ENCODE measurements at places on chromosomes 7 and 10.
A peak's percentile ranks its signal among the peaks of the same experiment; 100 is the strongest.

DNA sequence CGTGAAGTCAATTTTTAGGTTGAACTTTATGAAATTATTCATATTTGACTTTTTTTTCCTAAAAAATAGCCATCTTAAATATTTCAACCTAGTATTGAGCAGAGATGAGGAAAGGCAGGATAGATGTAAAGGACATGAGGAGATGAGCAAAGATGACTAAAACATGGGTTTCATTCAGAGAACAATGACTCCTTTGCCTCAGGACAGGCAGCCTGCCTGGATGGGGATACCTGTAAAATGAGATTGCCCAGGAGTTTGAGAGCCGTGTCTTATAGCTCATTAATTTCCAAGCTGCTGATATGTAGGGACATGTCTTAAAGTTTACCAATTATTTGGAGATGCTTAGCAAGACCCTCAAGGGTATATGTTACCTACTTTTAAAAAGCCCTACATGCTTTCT, 243.8 kb upstream of the MDFIC start:
- no peak for DNase-seq

DNA sequence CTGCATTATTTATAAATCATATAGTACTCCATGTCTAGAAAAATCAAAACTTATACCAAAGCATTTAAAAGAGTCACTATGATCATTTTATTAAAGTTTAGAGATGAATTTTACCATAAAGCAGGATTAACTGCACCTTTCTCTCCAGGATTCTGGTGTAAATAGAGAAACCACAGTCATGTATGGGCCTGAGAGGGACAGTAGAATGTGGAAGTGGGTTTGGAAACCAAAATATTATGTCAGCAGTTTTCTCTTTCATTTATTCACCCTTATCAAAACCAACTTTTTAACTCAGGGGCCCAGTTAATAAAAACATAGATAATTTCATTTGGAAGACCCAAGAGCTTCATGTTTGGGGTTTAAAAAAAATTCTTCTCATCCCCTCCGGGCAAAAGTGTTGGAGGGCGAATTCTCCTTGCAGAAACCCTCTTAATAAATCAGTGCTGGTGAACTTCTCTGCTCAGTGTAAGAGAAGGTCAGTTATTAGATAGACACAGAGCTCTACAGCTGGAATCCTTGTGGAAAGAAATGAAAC, 266.2 kb downstream of the CREB5 start:
- DNase-seq, result no peak

DNA sequence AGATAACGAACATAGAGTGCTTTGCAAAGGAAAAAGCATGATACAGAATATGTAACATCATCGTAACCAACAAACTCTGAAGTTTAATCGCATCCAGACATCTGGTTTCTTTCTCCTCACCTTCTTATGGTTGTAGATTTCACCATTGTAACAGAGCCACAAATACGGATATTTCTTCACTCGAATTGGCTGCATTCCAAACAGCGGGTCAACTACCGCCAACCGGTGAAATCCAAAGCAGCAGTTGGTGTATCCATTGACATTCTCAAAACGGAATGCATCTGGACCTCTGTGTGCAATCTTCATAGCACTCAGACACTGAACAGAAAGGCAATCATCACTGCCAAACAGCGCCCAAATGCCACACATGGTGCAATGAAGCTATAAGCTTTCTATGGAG, 3.4 kb downstream of the ASNS start:
- DNase-seq, result no peak

- no peak for DNase-seq
Observed at GRCh38 chr10:45419676-45420025, 45.6 kb downstream of the ALOX5 start.

GRCh38 chr10:119373294-119374102, 166.1 kb downstream of the GRK5 start:
- DNase-seq, result no peak

DNA sequence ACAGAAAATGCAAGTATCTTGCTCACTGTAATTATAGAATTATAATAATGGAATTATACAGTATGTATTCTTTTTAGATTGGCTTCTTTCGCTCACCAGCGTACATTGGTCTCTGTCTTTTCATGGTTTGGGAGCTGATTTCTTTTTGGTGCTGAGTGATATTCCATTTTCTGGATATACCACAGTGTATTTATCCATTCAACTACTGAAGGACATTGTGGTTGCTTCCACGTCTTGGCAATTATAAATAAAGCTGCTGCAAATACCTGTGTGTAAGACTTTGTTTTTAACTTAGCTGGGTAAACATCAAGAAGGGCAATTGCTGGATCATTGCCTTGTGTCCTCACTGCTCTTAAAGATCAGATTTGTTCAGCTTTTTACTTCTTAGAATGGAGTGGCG, 55.3 kb downstream of the SEPTIN7 start:
- no peak for DNase-seq

DNA sequence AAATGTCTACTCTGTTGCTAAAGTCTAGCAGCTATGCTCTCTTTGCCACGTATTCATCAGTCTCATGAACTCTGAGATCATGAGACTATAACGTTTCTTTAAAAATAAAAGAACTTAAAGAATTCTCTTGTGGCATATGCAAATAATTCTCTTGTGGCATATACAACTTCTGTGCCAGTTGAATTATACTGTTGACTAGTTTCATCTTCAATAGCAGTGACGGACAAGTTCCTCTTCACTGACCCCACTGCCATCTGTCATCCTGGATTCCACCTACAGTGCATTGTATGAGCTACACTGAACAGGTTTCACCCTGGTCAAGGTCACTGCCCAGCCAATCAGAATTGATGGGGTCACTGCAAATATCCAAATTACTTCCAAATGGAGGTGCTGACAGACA, 88.2 kb downstream of the CD36 start:
- no peak for DNase-seq

DNA sequence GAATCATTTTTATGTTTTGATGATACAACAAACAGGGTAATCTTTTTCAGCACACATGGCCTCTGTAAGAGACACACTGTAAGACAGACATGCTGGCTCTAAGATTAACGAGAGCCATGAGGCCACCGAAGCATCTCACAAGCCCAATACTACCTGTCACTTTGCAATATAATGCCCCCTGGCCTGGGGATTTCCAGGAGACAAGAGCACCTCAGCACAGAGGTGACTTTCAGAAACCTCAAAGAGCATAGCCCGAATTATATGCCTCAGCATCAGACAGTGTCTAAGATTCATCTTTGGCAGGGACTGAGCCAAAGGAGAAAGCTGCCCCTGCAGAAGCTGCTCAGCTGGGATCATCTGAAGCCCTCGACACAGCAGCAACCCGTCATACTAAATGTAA, 44.2 kb upstream of the TMEM213 start:
- DNase-seq, result no peak

DNA sequence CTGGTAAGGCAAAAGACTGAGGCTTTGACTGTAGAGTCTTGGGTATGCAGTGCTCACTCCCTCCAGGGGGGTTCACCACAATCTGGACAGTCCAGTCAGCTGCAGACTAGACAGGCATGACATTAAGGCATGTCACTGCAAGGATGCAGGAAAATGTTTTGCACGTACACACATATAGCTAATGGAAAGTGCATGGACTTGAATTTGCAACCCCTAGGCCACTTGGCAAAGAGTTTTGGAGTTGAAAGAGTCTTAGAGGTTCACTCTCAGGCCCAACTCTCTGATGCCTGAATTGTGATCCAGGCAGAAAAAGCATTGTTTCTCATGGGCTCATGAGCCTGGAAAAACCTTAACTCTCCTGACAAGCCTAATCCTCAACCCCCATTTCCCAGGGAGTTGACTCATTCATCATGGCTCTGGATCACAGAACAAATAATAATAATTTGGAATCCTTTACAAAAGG, 51.9 kb downstream of the LAMB4 start:
- no peak for DNase-seq

GRCh38 chr7:150778014-150778737, 22.0 kb downstream of the TMEM176B start:
- DNase-seq, result no peak

GRCh38 chr7:70586822-70587221, 545.1 kb upstream of the GALNT17 start:
- no peak for DNase-seq

- DNase-seq, result peak; percentile 57
Observed at GRCh38 chr10:100508691-100509150, 10.9 kb downstream of the SEC31B start.

GRCh38 chr10:84270708-84271107, 25.9 kb downstream of the RGR start:
- DNase-seq, result no peak

DNA sequence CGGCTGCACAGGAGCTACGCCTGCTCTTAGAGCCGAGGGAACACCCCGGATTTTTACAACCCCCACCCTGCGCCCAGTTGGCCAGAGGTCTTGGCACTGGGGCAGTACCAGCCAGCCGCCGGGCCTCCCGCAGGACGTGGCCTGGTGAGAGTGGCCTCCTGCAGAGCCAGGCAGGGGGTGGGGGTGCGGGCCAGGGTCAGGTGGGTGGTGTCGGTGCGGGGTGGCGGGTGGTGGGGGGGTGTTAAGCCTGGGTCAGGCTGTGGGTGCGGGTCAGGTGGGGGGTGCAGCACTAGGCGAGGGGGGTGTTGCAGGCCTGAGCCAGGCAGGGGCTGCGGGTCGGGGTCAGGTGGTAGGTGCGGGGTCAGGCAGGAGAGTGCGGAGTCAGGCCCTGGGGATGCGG, 647 bp downstream of the ECHS1 start:
- no peak for DNase-seq

DNA sequence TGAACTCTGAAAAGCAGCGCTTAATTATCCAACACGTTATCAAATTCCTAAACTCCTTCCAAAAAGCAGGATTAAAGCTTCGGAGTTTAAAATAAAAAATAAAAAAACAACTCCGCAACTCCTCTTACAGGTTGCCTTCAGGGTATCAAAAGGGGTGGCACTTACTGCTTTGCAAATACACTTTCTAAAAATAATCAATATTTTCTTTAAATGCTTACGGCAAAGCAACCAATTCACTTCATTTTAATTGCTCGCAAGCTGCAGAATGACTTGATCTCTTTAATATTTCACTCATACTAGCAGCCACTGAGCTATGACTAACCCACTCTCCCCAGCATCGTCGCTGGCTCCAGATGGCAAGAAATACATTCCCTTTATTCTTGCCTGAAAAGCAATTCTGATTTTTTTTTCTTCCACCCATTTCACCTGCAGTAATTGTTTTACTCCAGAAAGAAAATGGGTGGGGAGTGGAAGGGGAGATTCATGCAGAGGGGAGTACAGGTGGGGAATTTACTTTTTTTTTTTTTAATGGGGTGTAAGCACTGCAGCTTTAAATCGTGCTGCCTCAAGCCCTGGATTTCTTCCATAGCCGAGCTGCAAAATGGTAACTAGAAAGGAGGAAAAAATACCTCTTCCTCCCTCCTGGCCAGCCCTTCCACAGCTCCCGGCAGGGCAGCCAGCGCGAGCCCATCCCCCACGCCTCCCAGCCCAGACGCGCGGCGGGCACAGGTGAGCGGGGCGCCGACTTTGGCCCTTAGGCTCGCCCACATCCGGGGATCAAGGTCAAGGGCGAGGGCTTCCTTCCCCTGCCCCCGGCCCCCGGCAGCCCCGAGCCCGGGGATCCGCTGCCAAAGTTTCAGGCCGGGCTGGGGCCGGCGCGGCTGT, 54.2 kb upstream of the FHIP2A start:
- DNase-seq, result no peak

- DNase-seq, result no peak
Observed at GRCh38 chr10:124244256-124244877, 151.0 kb upstream of the CHST15 start.

- no peak for DNase-seq
Observed at GRCh38 chr7:104971290-104972071, 42.5 kb upstream of the KMT2E start.

- peak; percentile 40 for DNase-seq
Observed at GRCh38 chr10:95906677-95907455, 909 bp upstream of the CC2D2B start.

DNA sequence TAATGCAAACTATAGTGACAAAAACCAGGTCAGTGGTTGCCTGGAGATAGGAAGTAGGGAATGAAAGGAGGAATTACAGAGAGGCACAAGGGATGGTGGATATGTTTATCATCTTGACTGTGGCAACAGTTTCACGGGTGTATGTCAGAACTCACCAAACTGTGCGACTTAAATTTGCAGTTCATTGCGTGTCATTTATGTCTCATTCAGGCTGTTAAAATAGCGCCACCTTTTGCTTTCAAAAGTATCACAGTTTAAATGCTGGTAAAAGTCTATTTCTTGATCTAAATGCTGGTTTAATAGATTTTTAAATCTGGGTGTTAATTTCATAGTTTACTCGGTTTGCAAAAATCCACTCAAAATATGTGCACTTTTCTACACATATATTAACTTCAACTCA, 51.0 kb downstream of the PTTG1IP2 start:
- no peak for DNase-seq

- DNase-seq, result no peak
Observed at GRCh38 chr7:134444961-134445315, 14.0 kb downstream of the AKR1B1 start.

GRCh38 chr10:121592155-121592890, 5.9 kb downstream of the FGFR2 start:
- DNase-seq, result no peak

DNA sequence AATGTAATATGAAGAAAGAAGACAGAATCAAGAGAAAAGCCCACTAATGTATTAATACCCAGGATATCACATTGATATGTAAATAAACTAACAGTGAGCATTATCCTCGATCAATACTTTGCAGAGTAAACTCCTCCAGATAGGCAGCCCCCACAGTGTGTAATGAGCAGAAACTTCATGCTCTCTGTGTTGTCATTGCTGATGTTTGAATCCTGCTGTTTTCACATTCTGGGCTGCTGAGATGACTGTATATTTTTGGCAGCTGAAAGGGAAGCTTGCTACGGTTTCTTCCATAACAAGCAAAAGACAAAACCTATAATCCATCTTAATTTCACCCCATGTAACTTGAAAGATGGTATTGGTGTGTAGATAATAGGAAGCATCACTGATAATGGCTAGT, 15.3 kb upstream of the THSD7A start:
- DNase-seq, result no peak

GRCh38 chr7:128203710-128204214, 37.3 kb upstream of the LEP start:
- DNase-seq, result no peak

GRCh38 chr7:132049462-132050304, 493.3 kb upstream of the PODXL start:
- no peak for DNase-seq

DNA sequence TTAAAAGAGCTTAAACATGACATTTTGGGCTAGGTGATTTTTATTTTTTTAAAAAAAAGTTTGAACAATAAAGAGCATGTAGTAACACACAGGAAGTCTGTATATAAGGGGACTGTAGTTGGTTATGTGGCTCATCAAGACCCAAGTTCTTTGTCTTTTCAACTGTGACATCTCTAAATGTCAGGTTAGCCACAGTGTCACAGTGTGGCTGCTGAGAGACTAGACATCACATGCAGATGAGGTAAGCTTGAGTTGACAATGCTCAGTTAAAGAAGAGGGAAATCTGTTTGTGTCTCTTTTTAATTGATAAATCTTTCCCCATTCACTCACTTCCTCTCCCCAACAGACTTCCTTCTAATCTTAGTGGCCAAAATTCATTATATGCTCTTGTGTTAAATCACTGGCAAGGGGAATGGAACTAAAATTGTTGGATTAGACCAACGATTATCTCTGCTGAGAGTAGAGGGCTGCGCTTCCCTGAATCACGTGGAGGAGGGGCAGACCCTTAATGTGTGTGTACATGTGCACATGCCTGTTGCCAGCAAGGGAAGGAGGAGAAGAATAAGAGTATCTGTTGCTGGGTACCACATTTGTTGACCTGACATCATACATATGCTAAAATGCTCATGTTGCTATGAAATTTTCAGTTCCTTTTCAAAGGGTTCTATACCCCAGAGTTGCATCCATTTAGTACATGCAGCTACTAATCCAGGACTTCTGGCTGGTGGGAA, 78.3 kb downstream of the MMRN2 start:
- no peak for DNase-seq

GRCh38 chr7:25288556-25289307, 60.4 kb upstream of the NPVF start:
- DNase-seq, result no peak

Data from hematopoietic multipotent progenitor cell treated with erythropoietin and hydrocortisone succinate and interleukin-3 and kit ligand, for 15 days (in vitro differentiated cells).